ENCODE measurements at places on chromosomes 13 and 19. TPM values are rescaled to one million over a fixed set of nuclear protein-coding genes. Genes with fewer than 3 reads are reported as not detected.

GRCh38 chr19:15287496-15287895 lies 44.8 kb downstream of the BRD4 start:
- no peak for DNase-seq

GRCh38 chr19:30473334-30473867 lies 101.2 kb downstream of the ZNF536 start:
- DNase-seq: no peak

DNA sequence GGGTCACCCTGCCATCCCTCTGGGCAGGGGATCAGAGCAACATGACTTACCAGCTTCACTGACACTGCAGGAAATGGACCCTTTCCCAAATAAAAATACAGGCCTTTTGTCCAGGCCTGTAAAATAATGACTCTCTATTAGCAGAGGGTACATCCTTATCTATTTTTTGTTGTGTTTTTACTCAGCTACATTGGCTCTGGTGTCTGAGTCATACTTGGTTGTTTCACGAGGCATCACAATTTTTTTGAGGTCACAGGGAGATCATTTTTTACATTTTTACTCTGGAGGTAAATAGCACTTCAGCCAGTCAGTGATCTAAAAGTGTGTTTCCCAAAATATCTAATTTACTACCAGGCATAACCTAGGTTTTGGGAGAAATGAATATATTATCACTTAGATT lies 6.9 kb upstream of the HTR2A start:
- DNase-seq: peak; percentile 40

MBD3L3 gene
- not detected for total RNA-seq

- no peak for DNase-seq
Observed at GRCh38 chr19:49678985-49679770, 2.1 kb downstream of the PRMT1 start.

DNA sequence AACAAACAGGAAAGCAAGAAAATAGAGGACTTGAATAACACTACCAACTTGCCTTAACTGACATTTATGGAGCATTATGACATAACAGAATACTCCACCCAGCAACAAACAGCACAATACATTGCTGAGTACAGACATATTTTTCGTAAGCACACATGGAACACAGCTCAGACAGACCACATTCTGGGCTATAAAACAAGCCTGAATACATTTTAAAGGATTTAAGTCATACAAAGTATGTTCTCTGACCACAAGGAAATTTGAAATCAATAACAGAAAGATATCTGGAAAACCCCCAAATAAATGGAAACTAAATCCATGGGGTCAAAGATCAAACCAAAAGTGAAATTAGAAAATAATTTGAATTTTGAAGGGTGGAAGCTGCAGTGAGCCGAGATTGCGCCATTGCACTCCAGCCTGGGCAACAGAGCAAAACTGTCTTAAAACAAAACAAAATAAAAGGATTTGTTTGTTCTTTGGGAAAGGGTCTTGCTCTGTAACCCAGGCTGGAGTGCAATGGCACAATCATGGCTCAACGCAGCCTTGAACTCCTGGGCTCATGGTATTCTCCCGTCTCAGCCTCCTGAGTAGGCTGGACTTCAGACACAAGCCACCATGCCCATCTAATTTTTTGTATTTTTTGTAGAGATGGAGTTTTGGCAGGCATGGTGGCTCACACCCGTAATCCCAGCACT lies 5.6 kb downstream of the ZDHHC20 start:
- DNase-seq: no peak

DNA sequence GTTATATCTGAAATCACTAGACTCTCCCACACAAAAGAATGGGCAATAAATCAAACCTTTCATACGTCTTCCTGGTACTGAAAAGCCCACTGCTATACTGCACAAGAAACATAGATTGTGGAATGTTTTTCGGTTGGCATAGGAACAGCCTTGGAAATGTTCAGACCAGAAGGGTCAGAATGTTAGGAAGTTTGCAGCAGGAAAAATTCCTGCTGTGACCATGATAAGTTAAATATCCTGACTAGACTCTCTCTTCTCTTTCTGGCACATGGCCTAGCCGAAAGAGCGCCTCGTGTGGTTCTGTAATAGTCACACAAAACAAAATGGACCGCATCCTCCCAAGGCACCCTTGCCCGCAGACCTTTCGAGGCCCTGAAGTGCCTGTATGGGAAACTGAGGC lies 427.2 kb downstream of the COG6 start:
- peak; percentile 74 for DNase-seq

GRCh38 chr13:78215458-78216108 lies 297.0 kb upstream of the EDNRB start:
- no peak for DNase-seq

GRCh38 chr13:72754111-72754510 lies 26.4 kb downstream of the BORA start:
- no peak for DNase-seq

GRCh38 chr19:38046254-38047048 lies 139.4 kb downstream of the SIPA1L3 start:
- no peak for DNase-seq

TNNT1 gene
- 4.3 TPM for total RNA-seq

SSC5D gene
- total RNA-seq: 10.7 TPM

DNA sequence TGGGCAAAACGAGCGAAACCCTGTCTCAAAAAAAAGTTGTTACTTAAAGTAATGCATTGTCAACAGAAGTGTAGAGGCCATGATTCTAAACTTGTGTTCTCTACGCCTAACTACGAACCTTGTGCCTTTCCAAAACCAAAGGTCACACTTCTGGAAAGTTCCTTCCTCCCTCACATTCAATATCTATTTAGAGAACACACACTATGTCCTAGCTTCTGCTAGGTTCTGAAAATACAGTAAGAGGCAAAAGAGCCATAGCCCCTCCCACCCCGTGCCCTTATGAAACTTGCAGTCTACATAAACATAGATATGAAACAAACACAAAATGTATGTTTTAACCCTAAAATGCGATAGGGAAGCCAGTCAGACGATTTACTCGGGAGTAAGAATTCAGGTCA lies 36.4 kb downstream of the RNF6 start:
- DNase-seq: no peak

DNA sequence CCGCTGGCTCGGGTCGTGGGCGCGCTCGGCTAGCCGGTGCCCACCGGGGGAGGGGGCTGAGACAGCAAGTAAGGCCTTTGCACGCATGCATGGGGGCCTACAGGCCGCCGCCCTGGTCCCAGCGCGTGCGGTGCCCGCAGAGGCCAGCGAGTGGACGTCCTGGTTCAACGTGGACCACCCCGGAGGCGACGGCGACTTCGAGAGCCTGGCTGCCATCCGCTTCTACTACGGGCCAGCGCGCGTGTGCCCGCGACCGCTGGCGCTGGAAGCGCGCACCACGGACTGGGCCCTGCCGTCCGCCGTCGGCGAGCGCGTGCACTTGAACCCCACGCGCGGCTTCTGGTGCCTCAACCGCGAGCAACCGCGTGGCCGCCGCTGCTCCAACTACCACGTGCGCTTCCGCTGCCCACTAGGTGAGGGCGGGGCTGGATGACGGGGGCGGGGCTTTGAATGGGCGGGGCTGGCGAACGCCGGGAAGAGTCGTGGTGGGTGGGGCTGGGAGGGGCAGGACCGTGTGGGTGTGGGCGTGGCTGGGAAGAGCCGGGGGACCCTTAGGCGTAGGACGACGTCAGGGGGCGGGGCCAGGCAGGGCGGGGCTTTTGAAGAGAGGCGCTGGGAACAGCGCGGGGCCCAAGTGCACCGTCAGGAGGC lies 2.1 kb downstream of the CILP2 start:
- no peak for DNase-seq

LYPD3 gene
- total RNA-seq: 0.36 TPM

MRPL57 gene
- total RNA-seq: 14.6 TPM

GRCh38 chr13:80871481-80871880 lies 530.6 kb upstream of the SPRY2 start:
- DNase-seq: peak; percentile 4

FGF22 gene
- not detected for total RNA-seq

CEACAM3 gene
- not detected for total RNA-seq

XPO4 gene
- 11.8 TPM for total RNA-seq

ZNF823 gene
- total RNA-seq: 2.6 TPM
